ENCODE measurements at places on chromosomes 2 and 18. TPM values are rescaled to one million over a fixed set of nuclear protein-coding genes. Genes with fewer than 3 reads are reported as not detected.

SERPINB5 gene
- total RNA-seq: 7.5 TPM

SERPINB10 gene
- total RNA-seq: not detected

KYNU gene
- 1.8 TPM for total RNA-seq

CHRNA1 gene
- total RNA-seq: 0.19 TPM

GCG gene
- 4,649 TPM for total RNA-seq

RND3 gene
- total RNA-seq: 169 TPM

GAL3ST2 gene
- total RNA-seq: 0.19 TPM

DNA sequence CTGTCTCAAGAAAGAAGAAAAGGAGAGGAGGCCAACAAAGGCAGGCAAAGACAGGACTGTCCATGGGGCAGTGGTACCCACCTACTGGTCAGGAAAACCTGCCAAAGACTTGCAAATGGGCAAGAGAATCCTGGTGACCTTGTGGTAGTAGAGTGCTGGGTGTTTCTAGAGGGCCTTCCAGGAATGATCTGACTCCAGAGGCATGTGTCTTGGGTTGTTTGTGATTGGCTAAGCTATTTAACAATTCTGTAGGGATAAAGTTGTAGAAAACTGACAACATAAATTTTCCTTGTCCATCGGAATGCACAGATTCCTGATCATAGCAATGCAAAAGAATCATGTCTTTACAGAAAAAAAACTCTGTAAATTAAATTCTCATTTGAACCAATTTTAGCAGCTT lies 68.5 kb upstream of the ZNF532 start:
- DNase-seq: no peak

DNA sequence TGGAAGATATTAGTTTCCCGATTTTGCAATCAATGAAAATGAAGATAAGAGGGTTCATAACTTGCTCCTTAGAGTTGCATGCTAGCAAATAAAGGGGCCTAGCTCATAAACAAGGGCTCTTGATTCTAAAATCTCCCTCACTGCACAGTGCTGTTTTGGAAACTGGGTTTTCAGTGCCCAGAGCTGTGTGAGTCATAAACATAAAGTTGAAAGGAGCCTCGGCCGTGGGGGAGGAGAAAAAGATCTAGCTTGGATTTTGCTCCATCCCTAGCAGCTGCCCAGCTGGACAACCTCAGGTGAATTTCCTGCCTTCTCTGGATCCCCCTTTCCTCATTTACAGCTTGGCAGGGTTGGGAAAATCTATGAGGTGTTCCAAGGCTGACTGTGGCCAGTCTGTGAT lies 42.5 kb downstream of the LYPD1 start:
- no peak for DNase-seq

DNA sequence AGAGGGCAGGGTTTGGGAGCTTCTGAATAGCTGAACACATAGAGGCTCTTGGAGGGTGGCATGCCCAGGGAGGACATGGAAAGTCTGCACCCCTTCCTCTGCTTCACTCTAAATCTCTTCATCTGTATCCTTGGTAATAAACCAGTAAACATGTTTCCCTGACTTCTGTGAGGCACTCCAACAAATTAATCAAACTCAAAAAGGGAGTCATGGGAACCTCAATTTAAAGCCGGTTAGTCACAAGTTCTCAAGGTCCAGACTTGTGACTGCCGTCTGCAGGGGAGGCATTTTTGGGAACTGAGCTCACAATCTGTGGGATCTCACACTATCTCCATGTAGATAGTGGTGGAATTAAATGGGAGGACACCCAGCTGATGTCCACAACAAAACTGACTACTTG lies 33.1 kb upstream of the STON1 start:
- no peak for DNase-seq

GRCh38 chr18:31538837-31539236 lies 40.9 kb downstream of the DSG2 start:
- DNase-seq: no peak

DNA sequence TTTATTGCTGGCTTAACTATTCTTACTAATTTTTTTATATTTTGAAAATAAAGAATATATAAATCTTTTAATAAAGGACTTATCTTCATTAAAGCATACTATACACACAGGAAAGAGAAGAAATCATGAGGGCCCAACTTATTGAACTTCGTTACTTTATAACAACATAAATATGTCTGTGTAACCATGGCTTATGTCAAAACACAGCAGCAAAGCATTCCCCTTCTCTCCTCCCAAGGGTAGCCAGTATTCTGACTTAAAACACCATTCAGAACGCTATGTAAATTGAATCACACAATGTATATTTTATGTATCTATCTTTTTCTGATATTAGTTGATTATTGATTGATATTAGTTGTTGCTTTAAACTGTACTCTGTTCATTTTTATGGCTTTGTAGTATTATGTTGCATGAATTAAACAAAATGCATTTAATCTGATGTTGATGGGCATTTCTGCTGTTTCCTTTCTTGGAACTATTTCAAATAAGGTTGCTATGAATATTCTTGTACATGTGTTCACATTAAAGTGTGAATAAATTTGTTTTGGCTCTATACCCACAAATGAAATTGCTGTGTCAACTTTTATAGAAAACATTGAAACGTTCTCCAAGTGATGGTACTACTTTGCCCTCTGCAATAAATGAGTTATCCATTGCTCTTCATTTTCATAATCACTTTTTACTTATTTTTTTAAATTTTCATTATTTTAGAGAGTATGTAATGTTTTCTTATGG lies 188.7 kb downstream of the RND3 start:
- DNase-seq: no peak

- no peak for DNase-seq
Measured at GRCh38 chr18:42509750-42510415, 554.8 kb downstream of the PIK3C3 start.

GRCh38 chr2:20012282-20013125 lies at the start of gene MATN3:
Gene MATN3, minus strand, starts transcription at chr2:20012668. Its CDS starts 37 bp downstream, at chr2:20012631.
- DNase-seq: peak; percentile 70

- no peak for DNase-seq
Measured at GRCh38 chr18:55268151-55268601, 308.9 kb upstream of the CCDC68 start.

DNA sequence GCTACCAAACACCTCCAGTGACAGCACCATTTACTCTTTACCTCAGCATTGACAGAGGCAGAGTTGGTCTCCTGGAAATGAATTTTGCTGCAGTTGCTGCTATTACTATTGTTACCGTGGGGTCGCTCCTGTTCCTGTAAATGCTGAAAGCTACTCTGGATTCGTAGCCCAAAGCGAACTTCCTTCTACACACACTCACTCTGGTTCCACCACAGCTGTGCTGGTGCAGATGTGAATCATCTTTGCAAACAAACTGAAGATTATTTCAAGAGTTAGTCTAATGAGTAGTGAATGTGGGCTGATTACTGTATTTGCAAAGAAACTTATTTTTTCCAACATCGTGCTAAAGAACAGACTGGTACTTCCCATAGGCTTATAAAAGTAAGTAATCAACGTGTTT lies 304.0 kb downstream of the LPIN1 start:
- no peak for DNase-seq

- DNase-seq: no peak
Measured at GRCh38 chr2:203972066-203972465, 35.5 kb downstream of the ICOS start.

DNA sequence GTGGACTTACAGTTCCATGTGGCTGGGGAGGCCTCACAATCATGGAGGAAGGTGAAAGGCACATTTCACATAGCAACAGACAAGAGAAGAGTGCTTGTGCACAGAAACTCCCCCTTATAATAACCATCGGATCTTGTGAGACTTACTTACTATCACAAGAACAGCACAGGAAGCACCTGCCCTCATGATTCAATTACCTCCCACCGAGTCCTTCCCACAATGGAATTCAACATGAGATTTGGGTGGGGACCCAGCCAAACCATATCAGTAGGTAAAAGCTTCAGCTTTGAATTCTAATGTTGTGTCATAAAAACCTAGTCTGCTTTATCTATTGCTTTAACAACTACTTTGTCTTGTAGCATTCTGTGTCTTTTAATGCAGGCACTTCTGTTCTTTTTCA lies 140.4 kb upstream of the PIK3C3 start:
- no peak for DNase-seq

DNA sequence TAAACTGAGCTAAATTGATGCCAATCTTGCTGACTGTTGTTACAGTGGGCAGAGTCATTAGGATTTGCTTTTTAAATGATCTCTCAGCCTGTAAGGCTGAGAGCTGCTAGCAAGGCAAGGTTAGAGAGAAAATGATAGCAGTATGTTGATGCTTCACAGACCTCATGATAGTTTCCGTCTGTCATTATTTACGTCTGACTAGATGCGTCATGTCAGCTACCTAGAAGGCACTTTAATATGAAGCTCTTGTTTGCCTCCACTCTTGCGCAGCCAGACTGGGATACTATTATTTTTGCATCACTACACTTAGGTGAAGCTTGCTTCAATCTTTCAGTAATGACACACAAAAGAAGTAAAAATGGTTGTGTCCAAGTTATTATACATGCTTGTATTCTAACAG lies 313.8 kb downstream of the LNPK start:
- DNase-seq: no peak

GRCh38 chr2:205734436-205735037 lies 52.2 kb downstream of the NRP2 start:
- no peak for DNase-seq

DNA sequence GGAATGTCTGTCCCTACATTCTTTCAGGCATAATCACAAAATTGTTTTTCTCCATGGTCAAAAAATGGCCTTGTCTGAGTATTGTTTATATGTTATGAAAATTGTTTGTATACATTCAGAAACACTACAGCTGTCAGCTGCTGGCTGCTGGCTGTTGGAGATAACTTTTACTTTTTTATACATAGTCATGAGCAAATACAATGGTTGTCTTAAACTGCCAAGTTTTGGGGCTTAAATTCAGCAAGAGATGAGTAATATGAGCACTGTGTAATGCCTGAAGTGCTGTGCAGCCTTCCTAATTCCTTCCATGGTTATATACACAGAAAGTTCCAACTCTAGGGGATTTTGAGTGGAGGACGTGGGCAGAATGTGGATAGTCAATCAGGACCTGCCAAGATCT lies 168.9 kb upstream of the RMP24 start:
- DNase-seq: no peak

DNA sequence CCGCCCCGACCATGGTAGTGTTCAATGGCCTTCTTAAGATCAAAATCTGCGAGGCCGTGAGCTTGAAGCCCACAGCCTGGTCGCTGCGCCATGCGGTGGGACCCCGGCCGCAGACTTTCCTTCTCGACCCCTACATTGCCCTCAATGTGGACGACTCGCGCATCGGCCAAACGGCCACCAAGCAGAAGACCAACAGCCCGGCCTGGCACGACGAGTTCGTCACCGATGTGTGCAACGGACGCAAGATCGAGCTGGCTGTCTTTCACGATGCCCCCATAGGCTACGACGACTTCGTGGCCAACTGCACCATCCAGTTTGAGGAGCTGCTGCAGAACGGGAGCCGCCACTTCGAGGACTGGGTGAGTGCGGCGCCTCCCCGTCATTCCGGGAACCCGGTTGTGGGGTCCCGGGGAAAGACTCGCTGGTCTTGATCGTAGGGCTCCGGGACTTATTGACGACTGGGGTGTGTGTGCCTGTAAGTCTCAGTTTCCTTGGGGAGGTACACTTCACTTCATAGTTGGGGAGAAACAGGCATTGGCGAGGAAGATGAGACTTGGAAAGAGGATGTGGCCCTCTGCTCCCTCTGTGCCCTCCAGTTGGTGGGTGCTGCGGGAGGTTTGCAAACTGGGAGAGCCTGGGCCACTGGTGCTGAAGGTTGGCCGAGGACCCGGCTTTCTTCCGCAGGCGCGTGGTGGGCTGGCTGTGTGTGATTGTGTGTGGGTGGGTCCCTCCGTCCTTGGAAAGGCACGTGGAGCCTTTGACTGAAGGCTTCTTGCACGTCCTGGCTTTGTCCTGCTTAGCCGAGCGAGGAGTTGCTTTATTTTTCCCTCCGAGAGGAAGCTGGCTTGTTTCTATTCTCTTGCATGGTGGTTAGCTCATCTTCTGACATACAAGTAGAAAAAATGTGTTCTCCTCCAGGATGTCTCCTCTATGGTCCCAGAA lies 886 bp downstream of the PRKCE start:
- no peak for DNase-seq

- no peak for DNase-seq
Measured at GRCh38 chr2:65722028-65722778, 289.8 kb upstream of the SPRED2 start.

- DNase-seq: no peak
Measured at GRCh38 chr2:170216981-170217380, 39.0 kb downstream of the MYO3B start.

All from type B pancreatic cell (in vitro differentiated cells).